Esophagus muscularis mucosa (tissue), 4 donors: ENCODE measurements at places on chromosomes 13 and 19.
A peak's percentile ranks its signal among the peaks of the same experiment; 100 is the strongest.

DNA sequence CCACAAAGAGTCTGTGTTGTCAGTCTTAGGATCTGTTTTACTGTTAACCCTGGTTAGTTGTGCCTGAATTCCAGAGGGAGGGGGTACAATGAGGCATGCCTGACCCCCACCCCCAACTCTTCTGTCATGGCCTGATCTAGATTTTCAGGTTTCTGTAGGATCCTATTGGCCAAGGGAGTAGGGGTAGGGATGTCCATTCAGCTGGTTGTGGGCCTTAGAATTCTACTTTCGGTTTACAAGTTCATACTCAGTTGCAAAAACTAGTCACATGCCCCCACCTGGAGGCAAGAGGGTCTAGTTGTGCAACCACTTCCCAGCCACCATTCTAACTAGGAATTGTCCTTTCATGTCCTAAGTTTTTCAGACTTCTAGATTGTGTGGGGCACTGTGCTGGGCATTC, 94.3 kb upstream of the MBNL2 start:
- no peak for DNase-seq

- DNase-seq, result no peak
These were observed 9.0 kb upstream of the STRN4 start for GRCh38 chr19:46755077-46755852.

- no peak for DNase-seq
These were observed 56.6 kb downstream of the CEBPG start for GRCh38 chr19:33429891-33430673.

DNA sequence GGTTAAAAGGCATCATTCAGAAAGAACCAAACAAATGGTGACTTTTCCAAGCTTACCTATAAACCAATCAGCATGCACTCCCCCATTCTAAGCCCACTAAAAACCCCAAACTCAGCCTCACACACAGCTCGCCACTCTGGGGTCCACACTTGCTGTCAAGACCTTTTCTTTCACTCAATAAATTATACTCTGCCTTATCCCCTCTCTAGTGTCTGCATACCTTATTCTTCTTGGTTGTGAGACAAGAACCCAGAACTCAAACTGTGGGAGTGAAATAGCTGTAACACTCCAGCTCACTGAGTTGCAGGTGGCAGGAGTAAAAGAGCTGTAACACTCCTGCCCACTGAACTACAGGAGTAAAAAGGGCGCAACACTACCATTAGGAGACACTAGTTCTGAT, 559.0 kb downstream of the TBC1D4 start:
- no peak for DNase-seq

- no peak for DNase-seq
These were observed 15.2 kb upstream of the SUPT20H start for GRCh38 chr13:37074703-37075102.

DNA sequence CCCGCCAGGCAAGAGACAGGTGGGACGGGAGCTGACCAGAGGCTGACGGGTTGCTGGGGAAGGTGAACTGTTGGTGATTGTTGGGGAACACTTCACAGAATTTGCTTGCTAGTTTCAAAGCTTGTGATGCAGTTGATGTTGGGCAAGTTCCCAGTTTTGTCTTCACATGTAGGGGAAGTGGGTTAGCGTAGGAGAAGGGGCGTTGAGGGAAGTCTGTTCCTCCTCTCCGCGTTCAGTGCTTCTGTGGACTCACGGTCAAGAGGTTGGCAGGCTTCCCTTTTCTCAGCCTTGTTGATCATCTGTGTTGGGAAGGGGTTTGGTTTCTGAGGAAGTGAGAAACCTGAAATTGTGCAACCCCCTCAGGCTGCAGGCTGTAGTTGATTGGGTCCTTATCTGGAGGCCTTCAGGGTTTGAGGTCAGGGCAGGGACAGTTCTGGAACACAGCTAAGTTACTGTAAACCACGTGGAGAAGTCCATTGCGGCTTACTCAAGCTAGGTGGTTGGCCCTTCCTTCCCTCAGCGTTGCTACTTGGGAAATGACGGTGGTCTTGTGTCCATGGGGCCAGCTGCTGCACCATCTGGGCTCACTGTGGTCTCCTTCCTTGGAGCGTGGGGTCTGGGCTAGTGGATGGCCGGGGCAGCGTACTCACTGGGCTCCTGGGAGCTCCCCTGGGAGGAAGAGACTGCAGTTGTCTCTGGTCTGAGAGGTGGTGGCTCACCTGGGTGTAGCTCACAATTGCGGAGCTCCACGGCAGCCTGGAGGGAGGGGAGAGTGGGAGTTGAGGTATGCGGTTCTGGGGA, 7.5 kb downstream of the RPS9 start:
- DNase-seq, result peak; percentile 92

DNA sequence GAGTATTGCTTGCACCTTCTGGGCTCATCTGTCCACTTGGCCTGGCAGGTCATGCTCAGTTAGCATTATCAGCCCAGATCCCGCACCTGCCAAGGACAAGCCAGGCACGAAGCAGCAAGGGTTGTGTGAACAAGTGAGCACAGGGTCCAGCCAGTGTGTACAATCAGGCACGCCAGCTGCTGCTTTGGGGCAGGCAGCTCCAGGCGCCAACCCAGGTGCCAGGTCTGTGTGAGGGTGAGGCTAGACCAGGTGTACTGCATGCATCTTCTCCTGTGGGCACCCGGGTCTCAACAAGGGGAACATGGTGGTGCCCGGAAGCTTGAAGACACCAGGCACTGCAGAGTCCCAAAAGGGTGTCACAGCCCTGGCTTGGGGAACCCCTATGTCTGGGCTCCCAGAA, 1446.8 kb downstream of the PCDH9 start:
- DNase-seq, result no peak

- no peak for DNase-seq
These were observed 40.4 kb downstream of the LRCH1 start for GRCh38 chr13:46593398-46593797.

DNA sequence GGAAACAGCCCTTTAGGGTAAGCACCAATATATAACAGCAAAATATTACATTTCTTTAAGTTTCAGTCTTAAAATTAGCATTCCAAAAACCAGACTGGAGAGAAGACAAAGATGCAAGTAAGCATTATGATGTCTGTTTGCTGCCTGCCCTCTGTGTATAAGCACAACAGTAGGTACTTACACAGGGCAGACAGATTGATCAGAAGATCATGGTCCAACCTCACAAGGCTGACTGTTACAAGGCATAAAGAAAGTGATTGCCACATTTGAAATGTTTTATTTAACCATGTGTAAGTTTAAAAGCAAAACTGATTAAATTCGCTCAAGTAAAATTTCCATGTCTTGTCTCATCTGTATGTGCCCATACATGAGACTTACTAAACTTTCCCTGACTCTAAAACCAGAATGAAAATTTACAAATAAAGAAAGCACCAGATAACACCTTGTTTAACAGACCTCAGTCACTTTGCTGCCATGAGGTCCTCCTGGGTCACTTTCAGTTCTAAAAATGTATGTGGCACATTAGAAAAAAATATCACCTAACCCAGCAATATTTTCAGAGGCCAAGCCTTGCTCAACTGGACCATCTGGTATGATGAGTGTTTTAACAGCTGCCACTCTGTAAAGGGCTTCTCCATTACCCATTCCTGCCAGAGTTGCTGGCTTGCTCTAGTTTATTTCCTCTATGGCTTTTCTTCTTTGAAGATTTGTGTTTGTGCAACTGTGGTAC, 297.0 kb downstream of the RBM26 start:
- no peak for DNase-seq

- no peak for DNase-seq
These were observed 233.0 kb upstream of the PRR20A start for GRCh38 chr13:56907766-56908165.

DNA sequence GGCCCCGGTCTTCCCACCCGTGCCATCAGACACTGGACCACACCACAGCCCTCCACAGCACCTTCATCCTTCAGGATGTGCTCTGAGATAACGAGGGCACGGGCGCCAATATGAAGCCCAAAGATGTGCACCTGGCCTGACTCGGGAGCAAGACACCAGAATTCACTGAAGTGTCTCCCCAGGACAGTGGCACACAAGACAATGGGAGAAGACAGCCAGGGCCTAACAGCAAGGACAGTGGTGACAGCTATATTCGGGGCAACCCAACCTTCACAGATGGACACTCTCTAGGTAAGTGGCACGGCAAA, 7.2 kb downstream of the DDX39A start:
- DNase-seq, result no peak

DNA sequence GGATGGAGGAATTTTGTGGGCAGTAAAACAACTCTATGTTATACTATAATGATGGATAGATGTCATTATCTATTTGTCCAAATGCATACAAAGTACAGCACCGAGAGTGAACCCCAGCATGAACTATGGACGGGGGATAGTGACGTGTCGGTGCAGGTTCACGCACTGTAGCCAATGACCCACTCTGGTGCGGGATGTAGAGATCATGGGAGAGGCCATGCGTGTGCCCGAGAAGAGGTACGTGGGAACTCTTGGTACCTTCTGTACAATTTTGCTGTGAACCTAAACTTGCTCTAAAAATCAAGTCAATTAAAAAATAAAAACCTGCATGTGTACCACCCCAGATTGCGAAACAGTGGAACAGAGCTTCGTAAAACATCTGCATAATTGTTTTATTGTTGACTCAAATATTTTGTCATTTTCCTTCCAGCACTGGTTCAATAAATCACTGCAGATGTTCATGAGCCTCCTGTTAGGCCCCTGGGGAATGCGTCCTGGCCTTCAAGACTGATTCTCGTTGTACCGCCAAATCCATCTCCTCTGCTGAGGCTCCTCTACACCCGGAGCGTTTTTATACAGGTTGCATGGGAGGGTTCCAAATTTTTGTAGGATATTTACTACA, 30.9 kb downstream of the COL4A1 start:
- peak; percentile 72 for DNase-seq

DNA sequence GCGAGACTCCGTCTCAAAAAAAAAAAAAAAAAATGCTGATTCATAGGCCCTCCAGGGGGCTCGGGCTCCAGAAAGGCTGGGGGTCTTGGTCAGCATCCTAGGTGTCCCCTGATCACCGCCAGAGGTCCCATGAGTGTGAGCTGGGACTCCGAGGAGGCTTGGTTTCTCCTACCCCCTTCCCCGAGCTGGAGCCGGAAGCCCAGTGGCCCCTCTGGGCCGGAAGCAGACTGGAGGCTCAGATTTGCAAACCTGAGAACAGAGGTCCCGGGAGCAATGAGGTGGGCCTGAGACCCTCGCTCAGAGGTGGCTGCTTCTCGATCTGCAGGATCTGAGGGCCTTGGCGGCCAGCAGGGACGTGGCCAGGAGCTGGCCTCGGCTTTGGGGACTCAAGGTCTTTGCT, 41.5 kb downstream of the EFNA2 start:
- no peak for DNase-seq

GRCh38 chr19:36398571-36398970, 19.6 kb upstream of the ZFP14 start:
- DNase-seq, result no peak

DNA sequence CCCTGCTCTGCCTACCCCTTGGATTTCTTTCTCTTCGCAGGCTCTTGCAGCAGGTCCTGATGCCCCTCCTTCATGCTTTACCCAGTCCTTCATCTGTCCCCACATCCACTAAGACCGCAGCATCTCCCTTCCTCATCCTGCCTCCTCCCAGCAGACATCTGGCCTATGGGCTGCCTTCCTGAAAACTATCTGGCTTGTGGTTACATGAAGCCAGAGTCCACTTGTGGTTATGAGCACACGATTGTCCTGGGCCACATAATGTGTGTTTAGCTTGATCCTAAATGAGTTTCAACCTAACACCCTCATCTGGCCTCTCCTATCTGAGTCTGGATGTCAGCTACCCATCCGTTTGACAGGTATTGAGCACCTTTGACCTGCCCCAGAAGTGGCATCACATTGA, 5.5 kb upstream of the ZNF175 start:
- no peak for DNase-seq

DNA sequence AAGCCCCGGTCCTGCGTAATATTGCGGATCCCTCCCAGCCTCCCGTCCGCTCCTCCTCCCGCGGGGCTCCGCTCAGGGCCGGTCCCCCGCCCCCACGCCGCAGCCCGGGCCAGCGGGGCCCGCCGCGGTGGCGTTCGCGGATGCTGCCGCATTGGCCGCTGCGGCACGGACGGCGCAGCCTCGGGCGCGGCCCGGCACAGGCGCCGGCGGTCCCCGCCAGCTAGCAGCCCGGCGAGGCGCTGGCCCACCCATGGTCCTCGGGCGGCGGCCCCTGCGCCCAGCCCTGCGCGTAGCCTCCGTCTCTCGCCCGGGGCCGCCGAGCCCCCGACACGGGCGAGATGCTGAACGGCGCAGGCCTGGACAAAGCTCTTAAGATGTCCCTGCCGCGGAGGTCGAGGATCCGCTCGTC, at the start of gene ATP8A2:
Gene ATP8A2, plus strand, starts transcription at position 100 of the 409 bp plus-strand sequence. Its CDS starts 239 bp downstream, at position 339.
- DNase-seq, result no peak

DNA sequence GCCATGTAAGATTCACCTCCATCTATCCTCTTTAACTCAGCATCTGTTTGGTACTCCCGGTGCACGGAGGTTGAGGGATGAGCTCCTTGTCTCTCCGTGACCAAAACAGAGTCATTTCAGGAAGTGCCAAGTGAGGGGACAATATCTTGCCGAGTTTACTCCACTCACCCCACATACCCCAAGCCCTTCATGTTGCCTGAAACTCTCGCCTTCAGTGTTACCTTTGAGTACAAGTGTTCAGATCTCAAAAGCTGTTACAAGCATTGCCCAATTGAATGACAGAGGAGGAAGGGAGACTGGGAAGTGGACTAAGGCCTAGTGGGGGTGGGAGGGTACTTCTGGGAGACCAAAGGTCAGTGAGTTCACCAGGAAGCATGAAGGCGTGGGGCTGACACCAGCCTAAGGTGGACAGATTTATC, 6.0 kb upstream of the SIGLEC12 start:
- no peak for DNase-seq

GRCh38 chr13:112376050-112376681, at the start of gene SPACA7:
TSS of gene SPACA7 (plus strand) at chr13:112376355. CDS start at chr13:112376386, 31 bp downstream.
- DNase-seq, result peak; percentile 85

- DNase-seq, result no peak
These were observed 2.6 kb downstream of the RASAL3 start for GRCh38 chr19:15461694-15462093.

DNA sequence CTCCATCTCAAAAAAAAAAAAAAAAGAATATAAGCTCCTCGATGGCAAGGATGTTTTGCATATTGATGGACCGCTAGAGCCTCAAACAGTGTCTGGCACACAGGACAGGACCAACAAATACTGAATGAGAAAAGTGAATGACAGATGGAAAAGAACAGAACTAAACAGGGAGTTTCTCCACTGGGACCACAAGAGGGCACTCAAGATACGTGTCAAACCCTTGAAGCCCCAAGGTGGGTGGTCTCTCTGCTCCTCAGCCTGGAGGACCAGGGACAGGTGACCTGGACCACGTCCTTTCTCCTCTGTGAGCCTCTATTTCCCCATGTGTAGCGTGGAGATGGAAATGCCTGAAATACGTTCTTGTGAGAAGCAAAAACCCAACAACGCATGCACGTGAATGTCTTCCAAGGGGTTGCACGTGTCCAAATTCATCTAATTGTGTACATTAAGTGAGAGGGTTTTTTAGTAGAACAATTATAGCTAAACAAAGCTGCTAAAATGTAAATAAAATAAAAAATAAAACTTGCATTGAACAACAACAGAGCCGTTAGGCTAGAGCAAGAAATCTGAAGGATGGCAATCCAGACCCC, 5.7 kb upstream of the CDC42EP5 start:
- DNase-seq, result no peak

- no peak for DNase-seq
These were observed 204.9 kb upstream of the MIR17HG start for GRCh38 chr13:91142572-91142971.

DNA sequence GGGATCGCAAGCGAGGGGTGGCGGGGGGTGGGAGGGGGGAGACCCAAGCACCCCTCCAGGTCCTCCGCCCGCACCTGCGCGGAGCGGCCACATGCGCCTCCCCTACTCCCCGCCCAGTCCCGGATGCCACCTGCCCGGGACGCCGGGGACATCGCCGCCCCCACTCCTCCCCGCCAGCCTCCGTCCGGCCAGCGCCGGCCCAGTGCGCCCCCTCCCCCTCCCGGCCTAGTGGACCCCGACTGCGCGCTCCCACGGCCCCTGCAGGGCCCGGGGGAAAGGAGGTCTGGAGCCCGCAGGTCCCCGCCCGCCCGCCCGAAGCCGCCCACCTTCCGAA, 263 bp downstream of the RHPN2 start:
- no peak for DNase-seq
